Dorsolateral prefrontal cortex (tissue), 122 donors: ENCODE measurements at places on chromosomes 4 and X.

DNA sequence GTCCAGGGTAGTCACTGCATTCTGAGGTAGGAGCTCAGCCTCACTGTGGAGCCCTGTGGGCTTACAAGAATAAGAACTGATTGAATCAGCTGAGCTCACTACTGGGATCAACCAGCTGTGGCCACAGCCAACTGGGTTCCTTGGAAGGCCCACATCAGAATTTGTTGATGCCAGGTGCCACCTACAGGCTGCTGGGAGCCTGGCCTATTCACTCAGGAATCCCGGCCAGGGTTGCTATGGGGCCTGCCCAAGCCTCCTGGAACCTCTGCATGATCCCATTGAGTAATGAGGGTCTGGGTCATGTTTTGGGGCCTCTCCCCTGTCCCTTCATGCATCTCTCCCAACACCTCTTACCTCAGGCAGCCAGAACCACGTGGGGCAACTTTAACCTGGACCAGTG, 53.9 kb upstream of the KIAA1210 start:
- DNase-seq: no peak

DNA sequence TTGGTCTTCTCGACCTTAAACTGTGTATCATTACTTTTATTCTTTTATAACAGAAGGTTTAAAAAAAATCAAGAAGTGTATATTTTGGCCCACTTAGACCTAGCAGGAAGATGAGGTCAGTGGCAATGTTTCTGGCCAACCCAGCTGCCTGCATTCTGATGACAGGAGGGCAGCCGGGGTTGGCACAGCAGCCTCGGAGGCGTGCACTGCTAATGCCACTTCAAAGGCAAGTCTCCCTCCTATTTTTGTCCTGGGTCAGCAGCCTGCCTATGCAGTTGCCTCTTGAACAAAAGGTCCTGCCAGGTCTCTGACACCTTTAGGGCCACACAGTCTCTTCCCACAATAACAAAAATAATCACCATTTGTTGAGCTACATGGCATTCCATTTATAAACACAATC, 89.4 kb upstream of the MYOZ2 start:
- no peak for DNase-seq

- no peak for DNase-seq
These were observed 174.4 kb downstream of the PDGFC start for GRCh38 chr4:156797206-156797605.

DNA sequence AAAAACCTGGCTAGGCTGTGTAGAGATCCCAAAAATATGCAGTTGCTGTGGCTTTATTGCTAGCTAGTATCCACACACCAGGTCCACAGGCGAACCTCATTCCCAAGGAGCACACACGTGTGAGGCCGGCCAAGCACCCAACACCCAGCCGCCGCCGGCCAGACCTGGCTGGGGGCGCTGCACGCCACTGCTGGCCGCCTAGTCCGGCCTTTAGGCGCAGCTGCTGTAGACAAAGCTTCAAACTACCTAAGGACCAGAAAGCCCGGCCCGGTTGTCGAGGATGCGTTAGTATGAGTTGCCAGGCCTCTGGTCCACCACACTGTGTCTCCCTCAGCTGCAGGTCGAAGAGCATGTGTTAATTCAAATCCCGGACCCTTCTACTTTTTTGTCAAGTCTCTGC, 3.1 kb downstream of the POU3F4 start:
- no peak for DNase-seq

GRCh38 chr4:159401791-159402380, 299.0 kb downstream of the RAPGEF2 start:
- no peak for DNase-seq

DNA sequence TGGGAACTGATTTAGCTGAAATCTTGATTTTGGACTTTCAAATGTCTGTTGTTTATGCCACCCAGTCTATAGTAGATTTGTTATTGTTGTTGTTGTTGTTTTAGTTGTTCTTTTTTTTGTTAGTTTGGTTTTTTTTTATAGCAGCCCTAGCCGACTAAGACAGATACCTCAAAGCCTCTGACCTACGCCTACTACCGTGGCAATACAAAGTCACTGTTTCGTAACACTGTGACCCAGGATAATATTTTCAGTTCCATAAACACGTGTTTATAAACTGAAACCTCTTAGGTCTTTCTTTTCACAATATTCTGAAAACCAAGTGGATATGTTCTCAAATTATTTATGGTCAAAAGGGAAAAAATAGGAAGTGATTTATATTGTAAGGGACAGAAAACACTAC, 32.8 kb downstream of the VCX2 start:
- no peak for DNase-seq

DNA sequence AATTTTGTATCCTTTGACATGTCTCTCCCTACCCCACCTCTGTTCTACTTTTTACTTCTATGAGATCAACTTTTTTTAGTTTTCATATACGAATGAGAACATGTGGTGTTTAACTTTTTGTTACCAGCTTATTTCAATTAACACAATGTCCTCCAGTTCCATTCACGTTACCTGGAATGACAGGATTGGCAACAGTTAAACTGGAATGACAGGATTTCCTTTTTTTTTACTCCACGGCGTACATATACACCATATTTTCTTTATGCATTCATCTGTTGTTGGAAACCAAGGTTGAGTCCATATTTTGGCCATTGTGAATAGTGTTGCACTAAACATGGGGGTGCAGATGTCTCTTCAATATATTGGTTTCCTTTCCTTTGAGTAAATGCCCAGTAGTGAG, 171.8 kb upstream of the GPC4 start:
- DNase-seq: no peak

DNA sequence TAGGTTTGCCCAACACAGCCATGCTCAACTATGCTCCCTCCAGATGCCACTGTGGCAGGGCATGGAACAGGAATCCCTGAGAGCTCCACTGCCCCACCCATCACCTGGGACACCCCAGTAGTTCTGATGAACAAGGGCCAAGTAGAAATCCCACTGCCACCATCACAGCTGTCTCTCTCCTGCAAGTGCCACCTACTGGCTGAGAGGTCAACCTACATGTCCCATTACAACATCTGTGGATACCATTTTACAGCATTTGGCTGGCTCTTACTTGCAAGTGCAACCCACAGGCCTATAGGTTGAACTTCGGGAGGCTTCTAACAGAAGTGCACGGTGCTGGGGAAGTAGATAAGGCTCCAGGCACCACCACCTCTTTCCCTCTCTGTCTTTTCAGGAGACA, 142.5 kb downstream of the CXXC4 start:
- DNase-seq: no peak

GRCh38 chrX:153934148-153934761, 582 bp downstream of the NAA10 start:
- no peak for DNase-seq

DNA sequence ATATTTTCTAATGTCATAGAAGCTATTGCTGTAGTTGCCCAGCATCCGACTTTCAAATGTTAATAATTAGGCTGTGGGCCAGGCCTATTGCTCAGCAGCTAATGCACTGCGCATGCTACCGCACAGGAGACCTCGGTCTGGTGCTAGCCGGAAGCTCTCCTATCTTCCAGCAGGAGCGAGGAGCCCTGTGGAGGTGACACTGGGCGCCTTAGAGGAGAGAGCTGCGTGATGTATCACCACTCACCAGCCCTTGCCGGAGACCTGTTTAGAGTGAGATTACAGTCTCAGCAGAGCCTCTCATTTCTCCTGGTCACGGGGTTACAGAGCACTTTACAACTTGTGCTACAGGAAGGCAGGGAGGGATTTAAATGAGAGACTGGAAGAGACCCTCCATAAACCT, 31.1 kb upstream of the MID1IP1 start:
- no peak for DNase-seq

GRCh38 chrX:109343671-109344070, 138.2 kb downstream of the GUCY2F start:
- DNase-seq: no peak

GRCh38 chr4:20832826-20833225, 132.6 kb downstream of the PACRGL start:
- no peak for DNase-seq
